Hematopoietic multipotent progenitor cell treated with erythropoietin and hydrocortisone succinate and interleukin-3 and kit ligand, for 4 days (in vitro differentiated cells): ENCODE measurements at places on chromosomes 3 and 15.

GRCh38 chr3:71859123-71859519 lies 74.2 kb upstream of the PROK2 start:
- peak; percentile 93 for DNase-seq

DNA sequence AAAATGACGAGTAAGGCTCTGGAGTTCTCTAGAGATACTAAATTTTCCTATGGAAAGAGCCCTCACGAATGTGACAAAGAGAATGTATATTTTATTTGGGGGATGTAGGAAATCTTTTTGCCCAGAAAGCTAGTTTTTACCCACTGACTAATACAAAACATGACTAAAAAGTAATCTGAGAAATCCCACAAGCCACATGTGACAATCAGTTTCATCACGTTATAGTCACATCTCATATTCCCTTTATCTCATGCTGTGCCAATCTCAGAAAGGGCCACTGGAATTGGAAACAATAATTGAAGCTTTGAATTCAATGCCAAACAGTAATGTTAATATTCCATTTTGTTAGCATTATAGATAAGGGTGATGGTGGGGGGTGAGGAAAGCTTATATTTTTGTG lies 509.0 kb upstream of the GOLIM4 start:
- no peak for DNase-seq

GRCh38 chr3:69108811-69109210 lies 13.6 kb downstream of the LMOD3 start:
- DNase-seq = peak; percentile 72

- DNase-seq = no peak
Measured at GRCh38 chr3:88075497-88075896, 16.4 kb downstream of the ZNF654 start.

- no peak for DNase-seq
Measured at GRCh38 chr3:149460117-149460516, 14.4 kb upstream of the TM4SF4 start.

GRCh38 chr3:171221597-171221996 lies 195.1 kb upstream of the SLC2A2 start:
- no peak for DNase-seq

DNA sequence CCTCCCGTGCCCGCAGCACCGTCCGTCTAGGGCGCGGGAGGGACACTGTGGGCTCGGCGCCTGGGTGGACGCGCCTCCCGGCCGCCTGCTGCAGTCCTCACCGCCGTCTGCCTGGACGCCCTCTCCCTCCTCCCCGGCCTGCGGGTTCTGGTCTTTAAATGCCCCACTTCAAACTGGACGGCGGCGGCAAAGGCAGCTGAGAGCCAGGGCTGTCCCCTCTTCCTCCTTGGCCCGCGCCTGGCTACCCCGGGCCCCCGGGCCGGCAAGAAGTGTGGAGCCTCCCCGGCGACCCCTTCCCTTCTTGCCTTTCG lies 426 bp downstream of the CBLB start:
- DNase-seq = peak; percentile 57

GRCh38 chr3:89503891-89504391 lies 396.5 kb downstream of the EPHA3 start:
- DNase-seq = no peak

DNA sequence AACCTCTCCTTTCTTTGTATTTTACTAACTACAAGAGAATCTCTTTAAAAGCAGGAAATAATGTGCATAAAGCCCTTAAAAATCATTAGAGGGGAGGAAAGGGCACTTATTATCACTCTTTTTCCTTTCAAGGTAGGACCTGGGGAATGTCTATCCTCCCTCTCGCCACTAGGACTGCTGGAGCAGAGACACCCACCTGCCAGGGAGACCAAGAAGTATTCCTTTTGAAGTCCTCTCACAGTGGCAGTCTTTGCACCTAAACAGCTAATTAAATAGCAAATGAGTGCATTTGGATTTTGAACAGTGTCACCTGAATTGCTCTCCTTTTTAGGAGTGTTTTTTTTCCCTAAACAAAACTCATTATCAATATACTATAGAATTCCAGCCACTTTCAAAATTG lies 874.1 kb downstream of the ZPLD1 start:
- DNase-seq = no peak

DNA sequence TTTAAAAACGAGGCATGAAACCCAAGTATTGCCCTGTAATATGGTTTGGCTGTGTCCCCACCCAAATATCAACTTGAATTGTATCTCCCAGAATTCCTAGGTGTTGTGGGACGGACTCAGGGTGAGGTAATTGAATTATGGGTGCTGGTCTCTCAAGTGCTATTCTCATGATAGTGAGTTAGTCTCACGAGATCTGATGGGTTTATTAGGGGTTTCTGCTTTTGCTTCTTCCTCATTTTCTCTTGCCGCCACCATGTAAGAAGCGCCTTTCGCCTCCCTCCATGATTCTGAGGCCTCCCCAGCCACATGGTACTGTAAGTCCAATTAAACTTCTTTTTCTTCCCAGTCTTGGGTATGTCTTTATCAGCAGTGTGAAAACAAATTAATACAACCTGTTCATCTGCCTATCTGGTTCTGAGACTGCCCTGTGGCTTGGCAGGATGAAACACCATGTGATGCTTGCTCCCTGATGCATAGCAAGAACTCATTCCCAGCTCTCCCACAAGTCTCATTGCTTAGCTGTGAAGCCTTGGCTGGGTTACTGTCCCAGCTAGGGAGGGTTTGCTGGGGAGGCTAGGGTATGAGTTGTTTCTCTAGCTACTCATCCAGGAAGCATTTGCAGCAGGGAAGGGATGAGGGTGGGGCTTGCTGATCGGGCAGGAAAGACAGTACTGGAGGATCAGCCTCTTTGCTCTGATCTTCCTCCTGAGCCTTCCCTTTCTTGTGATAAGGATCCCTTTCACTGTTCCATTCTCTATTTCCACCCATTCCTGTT lies 3.7 kb upstream of the SQOR start:
- no peak for DNase-seq
